Activated T-helper 2 cell treated with anti-CD3 and anti-CD28 coated beads, Interferon-gamma antibody, Interleukin-2, Interleukin-4, amounts not matched to agents 10 μg/mL and 5 μg/mL and 100 μg/mL, durations not matched to agents 14 hours and 24 hours and 36 hours (primary cell): ENCODE measurements at places on chromosomes 4 and X. TPM values are rescaled to one million over a fixed set of nuclear protein-coding genes. Genes with fewer than 3 reads are reported as not detected.

DNA sequence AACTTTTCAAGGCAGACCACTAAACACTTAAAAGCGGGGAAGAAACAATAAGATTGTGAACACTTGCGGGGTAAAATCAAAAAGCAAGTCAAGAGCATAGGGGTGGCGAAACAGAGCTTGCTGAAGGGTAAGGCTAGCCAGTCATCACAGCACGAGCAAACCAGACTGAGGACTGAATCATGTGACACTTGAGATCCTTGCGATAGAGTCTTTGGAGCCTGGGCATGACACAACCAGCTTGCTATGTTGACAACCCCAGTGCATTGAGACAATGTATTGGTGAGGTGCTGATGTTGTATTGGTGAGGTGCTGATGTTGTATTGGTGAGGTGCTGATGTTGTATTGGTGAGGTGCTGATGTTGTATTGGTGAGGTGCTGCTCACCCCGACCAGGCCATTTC lies 72.3 kb downstream of the SLIT2 start:
- no peak overlapping the region for H3K27ac ChIP-seq
- no peaks in the 10 kb centered on the region for H3K36me3 ChIP-seq
- DNase-seq, result no peak
- H3K4me3 ChIP-seq, result no peak overlapping the region
- H3K27me3 ChIP-seq, result no peaks in the 10 kb centered on the region

GRCh38 chr4:8912089-8912455 lies 40.4 kb upstream of the HMX1 start:
- H3K27ac ChIP-seq, result no peak overlapping the region
- no peak for DNase-seq
- no peaks in the 10 kb centered on the region for H3K4me1 ChIP-seq
- no peak overlapping the region for H3K4me3 ChIP-seq

DNA sequence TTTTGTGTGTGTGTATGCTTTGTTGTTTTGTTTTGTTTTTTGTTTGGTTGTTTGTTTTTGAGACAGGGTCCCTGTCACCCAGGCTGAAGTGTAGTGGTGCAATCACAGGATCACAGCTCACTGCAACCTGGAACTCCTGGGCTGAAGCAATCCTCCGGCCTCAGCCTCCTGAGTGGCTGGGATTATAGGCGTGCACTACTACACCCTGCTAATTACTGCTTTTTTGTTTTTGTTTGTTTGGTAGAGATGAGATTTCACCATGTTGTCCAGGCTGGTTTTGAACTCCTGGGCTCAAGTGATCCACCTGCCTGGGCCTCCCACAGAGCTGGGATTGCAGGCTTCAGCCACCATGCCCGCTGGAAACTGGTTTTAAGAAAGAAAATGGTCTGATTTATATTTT lies 44.7 kb upstream of the ARHGAP24 start:
- H3K27me3 ChIP-seq, result no peaks in the 10 kb centered on the region
- H3K36me3 ChIP-seq, result no peaks in the 10 kb centered on the region
- DNase-seq, result no peak
- H3K27ac ChIP-seq, result no peak overlapping the region
- no peak overlapping the region for H3K4me3 ChIP-seq

DNA sequence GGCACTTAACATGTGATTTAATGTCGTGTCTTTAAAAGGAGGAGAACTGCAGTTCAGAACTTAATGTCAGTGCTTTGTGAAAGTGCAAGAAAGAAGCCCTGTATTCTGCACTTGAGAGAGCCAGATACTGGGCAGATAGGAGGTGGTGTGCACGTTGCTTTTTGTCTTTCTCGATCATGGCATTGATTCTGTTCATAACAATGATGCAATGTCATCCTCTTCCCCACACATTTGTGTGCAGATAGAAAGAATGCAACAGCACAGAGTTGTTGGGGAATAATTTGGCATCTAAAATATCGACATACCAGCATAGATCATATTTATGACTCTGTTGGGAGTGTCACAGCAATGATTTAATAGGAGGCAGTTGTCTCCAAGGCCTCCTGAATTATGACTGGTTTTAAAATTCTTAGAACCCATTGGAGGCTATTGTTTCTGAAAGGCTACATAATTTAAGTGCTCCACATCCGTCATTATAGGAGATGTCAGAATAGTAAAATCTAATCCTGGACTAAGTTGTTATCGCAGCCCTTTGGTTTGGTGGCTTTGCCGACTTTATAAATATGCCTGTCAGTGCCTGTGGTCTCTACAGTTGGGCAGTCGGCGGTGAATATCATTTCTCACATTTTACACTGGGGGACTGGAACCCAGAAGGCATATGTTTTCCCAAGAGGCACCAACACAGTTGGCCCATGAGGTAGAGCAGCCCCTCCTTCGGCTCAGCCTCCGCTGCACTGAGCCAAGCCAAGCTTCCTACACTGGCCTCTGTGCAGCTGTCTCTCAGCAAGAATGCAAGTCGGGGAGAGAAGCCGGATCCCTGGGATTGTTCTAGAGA lies 124.9 kb downstream of the PTTG2 start:
- H3K27me3 ChIP-seq, result no peaks in the 10 kb centered on the region
- peaks cover 2% of the 10 kb centered on the region for H3K36me3 ChIP-seq
- H3K4me1 ChIP-seq, result peaks cover 4% of the 10 kb centered on the region
- H3K27ac ChIP-seq, result no peak overlapping the region
- no peak for DNase-seq

- H3K36me3 ChIP-seq, result no peaks in the 10 kb centered on the region
- no peaks in the 10 kb centered on the region for H3K4me1 ChIP-seq
- no peak for DNase-seq
- no peak overlapping the region for H3K4me3 ChIP-seq
- H3K27me3 ChIP-seq, result peaks cover 4% of the 10 kb centered on the region
These were observed 11.6 kb upstream of the MAD2L1 start for GRCh38 chr4:120078216-120078615.

DNA sequence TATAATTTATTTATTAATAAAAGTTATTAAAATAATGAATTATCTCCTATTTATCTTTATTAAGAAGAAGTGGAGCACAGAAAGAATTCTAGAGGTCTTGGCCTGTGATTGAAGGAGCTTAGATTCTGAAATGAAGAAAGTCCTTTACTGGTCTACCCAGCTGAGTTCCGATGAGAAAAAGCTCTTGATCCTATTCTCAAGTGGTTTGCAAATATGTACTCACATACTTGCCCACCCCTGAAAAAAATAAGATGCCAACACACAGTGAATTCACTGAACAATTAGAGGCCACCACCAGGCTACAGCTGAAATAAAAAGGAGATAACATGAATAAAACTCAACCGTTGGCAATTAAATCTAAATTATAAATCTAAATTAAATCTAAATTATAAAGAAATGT lies 253.4 kb downstream of the MAPK10 start:
- no peak overlapping the region for H3K4me3 ChIP-seq
- no peaks in the 10 kb centered on the region for H3K27me3 ChIP-seq
- H3K27ac ChIP-seq, result no peak overlapping the region
- no peak for DNase-seq

DNA sequence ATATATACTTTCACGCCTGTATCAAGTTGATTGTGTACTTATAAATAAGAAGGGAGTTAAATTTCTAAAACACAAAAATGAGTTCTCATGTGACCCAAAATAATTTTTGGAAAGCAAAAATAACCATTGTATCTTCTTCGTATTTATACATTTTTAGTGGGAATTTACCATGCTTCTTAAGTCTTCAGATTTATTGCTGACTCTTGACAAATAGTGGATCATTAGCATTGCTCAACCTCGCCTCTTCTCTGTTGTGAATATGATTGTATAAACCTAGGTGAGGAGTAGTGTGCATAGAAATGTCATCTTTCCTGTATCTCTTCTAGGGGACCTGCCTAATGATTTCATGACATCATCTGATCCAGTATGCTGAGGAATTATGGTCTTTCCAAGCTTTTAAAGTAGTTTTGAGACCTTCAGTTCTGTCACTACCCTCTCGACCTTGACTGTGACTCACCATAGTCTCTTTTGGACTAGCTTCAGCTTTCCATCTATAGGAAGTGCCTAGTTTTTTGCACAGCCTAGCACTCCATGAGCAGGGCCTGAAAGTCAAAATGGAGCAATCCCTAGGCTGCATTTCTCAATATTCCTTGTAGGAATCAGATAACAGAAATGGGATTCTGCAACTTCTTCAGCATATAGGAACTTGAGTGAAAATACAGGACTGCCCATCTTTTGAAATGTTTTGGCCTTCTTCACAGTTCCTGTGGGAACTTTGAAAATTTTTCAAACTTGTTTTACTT lies 157.6 kb downstream of the ARX start:
- H3K27ac ChIP-seq, result no peak overlapping the region
- no peaks in the 10 kb centered on the region for H3K4me1 ChIP-seq
- H3K27me3 ChIP-seq, result no peaks in the 10 kb centered on the region
- H3K4me3 ChIP-seq, result no peak overlapping the region

DNA sequence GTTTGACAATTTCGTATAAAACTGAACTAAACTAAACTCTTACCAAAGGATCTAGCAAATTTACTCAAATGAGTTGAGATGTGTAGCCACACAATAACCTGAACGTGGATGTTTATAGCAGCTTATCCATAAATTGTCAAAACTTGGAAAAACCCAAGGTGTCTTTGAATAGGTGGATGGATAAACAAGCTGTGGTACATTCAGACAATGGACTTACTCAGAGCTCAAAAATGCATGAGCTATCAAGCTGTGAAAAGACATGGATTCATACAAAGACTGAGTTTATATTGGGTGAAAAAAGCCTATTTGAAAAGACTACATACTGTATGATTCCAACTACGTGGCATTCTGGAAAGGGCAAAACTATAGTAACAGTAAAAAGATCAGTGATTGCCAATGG lies 69.5 kb downstream of the LARP1B start:
- H3K27ac ChIP-seq, result no peak overlapping the region
- H3K36me3 ChIP-seq, result peaks cover 12% of the 10 kb centered on the region
- no peak for DNase-seq
- H3K27me3 ChIP-seq, result no peaks in the 10 kb centered on the region

Gene CWH43
- total RNA-seq, result not detected in 2 replicates
